ENCODE measurements at places on chromosomes 6 and 20. TPM values are rescaled to one million over a fixed set of nuclear protein-coding genes. Genes with fewer than 3 reads are reported as not detected.

SPAG4 gene
- total RNA-seq: 3.0 TPM

DNA sequence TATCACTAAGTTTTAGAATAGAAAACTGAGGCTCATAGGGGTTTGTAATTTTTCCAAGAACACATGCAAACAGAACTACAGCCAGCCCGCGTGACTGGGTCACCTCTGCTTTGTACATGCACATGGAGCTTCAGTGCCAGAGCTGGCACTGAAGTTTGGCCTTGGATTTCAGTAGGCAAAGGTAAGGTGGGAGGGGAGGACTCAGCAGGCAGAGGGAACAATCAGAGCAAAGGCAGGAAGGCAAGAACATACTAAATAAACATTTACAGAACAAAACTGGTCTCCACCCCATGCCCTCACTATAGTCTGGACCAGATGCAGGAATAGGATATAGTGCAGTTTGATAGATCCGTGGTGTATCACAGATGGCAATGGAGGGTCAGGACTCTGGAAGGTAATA lies 13.6 kb upstream of the ABRACL start:
- no peak for DNase-seq
- no peak overlapping the region for H3K4me3 ChIP-seq
- H3K36me3 ChIP-seq: no peaks in the 10 kb centered on the region

GRCh38 chr6:112911959-112912358 lies 564.8 kb downstream of the RFPL4B start:
- H3K27me3 ChIP-seq: no peaks in the 10 kb centered on the region
- no peak overlapping the region for H3K4me3 ChIP-seq
- no peaks in the 10 kb centered on the region for H3K36me3 ChIP-seq
- no peak for DNase-seq

LYRM2 gene
- 36.3 TPM for total RNA-seq

GRCh38 chr6:45648262-45648620 lies 270.5 kb upstream of the SUPT3H start:
- no peak overlapping the region for H3K4me3 ChIP-seq
- no peaks in the 10 kb centered on the region for H3K36me3 ChIP-seq
- peaks cover 64% of the 10 kb centered on the region for H3K4me1 ChIP-seq
- peaks cover 1% of the 10 kb centered on the region for H3K27me3 ChIP-seq
- DNase-seq: no peak

DNA sequence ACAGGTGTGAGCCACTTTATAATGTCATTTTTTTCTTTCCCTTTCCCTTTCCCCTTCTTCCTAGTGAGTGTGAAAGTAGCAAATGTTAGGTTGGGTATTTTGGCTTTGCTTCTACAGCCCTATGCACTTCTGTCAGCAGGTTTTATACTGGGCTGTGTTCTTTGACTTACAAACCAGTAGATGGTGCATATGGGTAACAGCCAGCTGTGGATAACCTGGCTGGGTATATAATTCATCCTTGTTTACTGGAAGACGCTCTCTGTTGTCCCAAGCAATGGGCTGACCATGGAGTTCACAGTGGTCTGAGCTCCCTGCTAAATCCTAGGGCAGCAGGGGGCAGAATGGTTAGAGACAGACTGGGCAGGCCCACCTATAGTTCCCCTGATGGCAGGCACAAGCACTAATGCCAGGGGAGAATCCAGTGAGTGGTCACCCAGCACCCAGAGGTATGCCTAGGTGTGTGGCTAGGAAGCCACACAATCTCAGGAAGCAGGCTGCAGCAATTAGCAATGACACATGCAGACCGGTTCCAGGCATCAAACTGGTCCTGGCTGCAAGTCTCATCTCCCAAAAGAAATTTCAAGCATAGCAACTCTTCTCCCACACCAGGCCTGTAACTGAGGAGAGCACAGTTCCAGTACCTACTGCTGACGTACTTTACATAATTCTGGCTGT lies 592.7 kb upstream of the MAN1A1 start:
- no peaks in the 10 kb centered on the region for H3K27me3 ChIP-seq
- peaks cover 5% of the 10 kb centered on the region for H3K36me3 ChIP-seq
- DNase-seq: no peak
- no peak overlapping the region for H3K4me3 ChIP-seq
- no peaks in the 10 kb centered on the region for H3K4me1 ChIP-seq

PPP1R3G gene
- 1.6 TPM for total RNA-seq
